ENCODE measurements at places on chromosomes 16 and 17.

- DNase-seq: no peak
Observed at GRCh38 chr17:4448197-4448980, 14.6 kb downstream of the SPNS3 start.

- no peak for DNase-seq
Observed at GRCh38 chr17:34885076-34885475, 76.2 kb downstream of the CCT6B start.

GRCh38 chr16:53071748-53072301, 17.0 kb downstream of the CHD9 start:
- DNase-seq: no peak

GRCh38 chr17:7838090-7839075, 4.4 kb downstream of the KDM6B start:
- peak; percentile 27 for DNase-seq

DNA sequence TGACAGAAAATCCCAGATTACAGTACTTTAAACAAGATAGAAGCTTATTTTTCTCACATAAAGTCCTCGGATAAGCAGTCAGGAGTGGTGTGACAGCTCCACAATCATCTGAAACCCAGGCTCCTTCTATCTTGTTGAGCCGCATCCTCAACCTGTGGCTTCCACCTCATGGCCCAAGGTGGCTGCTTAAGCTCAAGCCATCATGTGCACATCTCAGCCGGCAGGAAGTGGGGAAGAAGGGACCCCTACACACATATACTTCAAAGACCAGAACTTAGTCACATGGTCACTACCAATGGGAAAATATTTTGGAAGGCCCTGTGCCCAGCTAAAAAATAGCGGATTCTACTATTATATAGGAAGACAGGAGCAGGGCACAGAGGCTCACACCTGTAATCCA, 11.0 kb upstream of the FBXO47 start:
- no peak for DNase-seq

GRCh38 chr17:63774141-63774968, at the start of gene DDX42:
DDX42 (plus strand) TSS chr17:63774170; CDS start chr17:63787050, 12,880 bp downstream.
- DNase-seq: no peak

- no peak for DNase-seq
Observed at GRCh38 chr16:19167710-19168370, at the start of gene SYT17. SYT17 (plus strand) TSS chr16:19168240; CDS start chr16:19168647, 407 bp downstream.

DNA sequence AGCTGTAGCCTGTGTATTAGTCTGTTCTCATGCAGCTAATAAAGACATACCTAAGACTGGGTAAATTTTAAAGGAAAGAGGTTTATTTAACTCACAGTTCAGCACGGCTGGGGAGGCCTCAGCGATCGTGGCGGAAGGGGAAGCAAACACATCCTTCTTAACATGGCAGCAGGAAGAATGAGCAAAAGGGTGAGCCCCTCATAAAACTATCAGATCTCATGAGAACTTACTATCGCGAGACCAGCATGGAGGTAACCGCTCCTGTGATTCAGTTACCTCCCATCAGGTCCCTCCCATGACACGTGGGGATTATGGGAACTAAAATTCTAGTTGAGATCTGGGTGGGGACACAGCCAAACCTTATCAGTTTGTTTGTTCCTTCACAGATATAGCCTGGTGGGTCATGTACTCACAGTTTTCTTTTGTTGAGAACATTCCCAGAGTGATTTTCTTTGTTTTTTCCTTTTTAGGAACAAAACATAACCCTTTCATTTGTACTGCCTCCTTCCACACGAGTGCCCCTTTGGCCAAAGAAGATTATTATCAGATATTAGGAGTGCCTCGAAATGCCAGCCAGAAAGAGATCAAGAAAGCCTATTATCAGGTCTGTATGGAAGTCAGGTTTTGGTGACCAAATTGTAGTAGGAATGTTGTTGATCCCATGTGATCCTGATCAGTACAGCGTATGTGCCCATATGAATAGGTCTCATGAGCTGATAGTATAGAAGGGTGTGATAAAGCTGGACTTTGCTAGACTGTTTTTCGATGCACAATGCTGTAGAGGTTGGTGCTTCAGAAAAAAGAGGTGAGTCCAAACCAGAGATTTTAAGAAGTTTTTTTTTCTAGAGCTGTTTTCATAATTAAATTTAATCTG, 8.5 kb downstream of the DNAJA3 start:
- DNase-seq: no peak

DNA sequence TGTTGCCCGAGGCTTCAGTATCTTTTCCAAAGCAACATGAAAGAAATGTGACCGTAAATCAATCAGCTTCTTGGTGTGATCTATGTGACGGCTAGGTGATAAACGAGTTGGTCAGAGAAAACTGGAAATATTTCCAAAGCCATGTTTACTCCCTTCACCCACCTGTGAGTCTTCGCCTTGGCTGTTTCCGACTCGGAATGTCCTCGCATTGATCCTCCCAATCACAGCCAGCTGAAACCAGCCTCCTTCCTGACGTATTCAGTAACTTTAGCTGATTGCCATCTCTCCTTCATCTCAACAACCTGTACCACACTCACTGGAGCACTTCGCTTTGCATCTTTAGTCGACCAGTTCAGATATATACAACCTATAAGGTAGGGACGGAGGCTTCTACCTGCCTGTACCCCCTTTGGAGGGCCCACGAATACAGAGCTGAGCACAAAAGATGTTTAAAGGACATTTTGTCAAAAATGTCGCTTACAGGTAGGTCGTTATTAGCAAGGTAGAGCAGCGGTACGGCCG, 705 bp downstream of the KRABD2 start:
- DNase-seq: no peak

DNA sequence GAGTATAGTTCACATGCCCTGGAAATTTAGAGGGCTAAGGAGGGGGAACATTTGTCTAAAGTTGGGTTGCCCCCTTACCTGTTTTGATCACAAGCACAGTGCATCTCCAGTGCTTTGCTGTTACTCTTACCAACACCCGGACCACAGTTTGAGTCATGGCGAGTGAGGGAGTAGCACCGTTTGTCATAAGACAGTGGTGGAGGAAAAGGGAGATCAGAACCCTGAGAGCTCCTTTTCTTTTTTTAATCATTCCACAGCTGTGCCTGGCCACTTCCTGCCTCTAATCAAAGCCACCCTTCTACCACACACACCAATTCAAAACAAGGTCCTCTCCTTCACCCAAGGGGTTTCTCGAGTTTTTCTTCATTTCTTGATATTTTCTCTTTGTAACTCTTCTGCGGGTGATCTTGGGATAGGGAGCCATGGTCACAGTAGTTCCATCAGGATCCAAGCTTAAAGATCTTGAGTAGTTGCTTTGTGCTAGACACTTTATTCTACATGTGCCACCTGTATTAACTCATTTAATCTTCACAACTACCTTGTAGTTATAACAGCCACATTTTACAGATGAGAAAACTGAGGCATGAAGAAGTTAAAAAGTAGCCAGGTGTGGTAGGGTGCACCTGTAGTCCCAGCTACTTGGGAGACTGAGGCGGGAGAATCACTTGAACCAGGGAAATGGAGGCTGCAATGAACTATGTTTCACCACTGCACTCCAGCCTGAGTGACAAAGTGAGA, 5.0 kb upstream of the MYL4 start:
- DNase-seq: peak; percentile 32

DNA sequence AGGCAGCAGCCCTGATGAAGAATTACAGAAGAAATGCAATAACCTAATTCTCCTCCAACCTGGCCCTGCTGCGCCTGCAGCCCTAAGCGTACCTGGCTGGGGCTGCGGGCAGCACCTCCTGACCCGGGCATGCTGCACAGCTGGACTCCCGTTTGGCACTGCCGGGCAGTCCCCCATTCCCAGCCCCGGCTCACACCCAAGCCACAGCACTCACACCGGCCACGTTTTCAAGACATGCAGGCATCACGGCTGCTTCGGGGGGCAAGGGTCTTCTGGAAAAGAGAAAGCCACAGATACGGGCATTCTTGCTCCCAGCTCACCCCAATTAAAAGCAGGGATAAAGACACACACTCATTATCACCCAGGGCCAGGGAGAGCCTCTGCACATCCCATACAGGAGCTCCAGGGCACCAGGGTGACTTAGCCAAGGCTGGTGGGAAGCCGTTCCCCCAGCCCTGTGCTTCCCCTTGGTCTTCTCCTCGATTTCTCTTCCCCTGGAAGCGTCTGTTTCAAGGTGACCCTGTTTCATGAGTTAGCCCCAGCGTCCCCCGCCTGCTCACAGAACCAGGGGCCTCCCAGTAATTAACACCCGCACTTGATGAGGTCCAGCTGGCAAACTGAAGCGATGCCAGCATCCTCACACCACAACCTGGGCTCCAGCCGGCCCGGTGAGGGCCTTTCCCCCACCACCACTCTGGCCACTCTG, 216.7 kb downstream of the C16orf78 start:
- DNase-seq: no peak

- DNase-seq: peak; percentile 88
Observed at GRCh38 chr17:81566461-81567126, 14.4 kb upstream of the FAAP100 start.

DNA sequence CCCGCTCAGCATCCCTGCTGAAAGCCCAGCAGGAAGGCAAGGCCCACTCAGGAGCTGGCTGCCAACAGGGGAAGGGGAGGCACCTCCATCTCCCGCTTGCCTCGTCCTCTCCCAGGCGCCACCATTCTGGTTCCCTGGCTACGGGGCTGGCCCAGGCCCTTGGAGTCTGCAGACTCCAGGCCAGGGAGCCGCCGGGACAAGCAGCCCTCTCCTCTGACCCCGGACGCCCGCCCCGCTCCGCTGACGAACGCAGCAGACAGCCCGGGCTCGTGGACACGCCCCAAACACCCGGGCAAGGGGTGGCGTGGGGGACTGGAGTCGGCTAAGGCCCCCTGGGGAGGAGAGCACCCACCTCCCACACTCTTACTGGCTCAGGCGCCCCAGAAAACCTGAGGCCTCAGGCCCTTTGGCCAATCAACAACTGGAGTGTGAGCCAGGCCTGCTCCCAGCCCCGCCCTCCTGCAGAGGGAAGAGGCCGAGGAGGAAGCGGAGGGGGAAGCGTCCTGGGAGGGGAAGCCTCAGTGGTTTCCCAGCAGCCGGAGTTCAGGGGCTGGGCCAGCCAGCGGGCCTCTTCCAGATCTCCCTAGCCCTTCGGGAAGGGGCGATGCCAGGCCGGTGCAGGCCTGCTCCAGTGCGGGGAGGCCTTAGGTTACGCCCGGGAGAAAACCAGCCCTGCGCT, 4.2 kb downstream of the MNT start:
- peak; percentile 96 for DNase-seq

DNA sequence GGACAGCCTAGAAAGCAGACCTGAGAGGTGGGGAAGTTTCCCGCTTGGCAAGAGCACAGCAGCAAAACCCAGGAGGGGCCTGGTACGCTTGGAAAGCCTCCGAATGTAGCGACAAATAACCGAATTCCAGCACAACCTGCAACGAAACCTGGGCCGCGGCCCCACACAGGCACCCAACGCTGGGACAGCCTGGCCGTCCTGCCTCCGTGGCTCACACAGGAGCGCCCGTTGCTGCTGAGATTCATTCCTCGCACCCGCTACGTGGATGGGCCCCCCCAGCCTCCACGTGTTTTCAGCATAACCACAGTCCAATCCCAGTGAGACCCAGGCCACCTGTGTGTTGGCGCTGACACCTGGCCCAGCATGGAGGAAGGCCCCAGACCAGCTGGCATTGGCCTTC, 42.9 kb downstream of the LMF1 start:
- no peak for DNase-seq

GRCh38 chr17:75872434-75873351, 5.7 kb downstream of the TRIM47 start:
- peak; percentile 53 for DNase-seq

- DNase-seq: no peak
Observed at GRCh38 chr16:57013229-57013628, 23.9 kb downstream of the NLRC5 start.

GRCh38 chr16:17333229-17333628, 137.5 kb downstream of the XYLT1 start:
- DNase-seq: no peak

- DNase-seq: no peak
Observed at GRCh38 chr17:82092628-82092994, 5.4 kb downstream of the FASN start.

DNA sequence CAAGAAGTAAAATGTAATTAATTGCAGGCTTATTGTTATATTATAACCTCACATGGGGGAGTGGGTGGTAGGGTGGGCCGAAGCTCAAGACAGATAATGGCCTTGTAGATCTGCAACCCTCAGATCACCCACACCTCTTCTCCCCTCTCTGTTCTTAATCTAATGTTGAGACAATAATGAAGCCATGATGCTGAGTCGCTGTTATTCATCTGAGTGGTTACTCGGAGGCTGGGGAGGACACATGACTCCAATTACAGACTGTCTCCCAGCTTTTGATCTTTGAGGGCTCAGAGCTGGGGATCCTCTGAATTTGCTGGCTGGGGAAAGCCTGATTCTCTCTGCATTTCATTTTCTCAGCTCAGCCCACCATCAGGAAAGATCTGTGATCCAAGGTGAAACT, 275.3 kb downstream of the SHISA9 start:
- no peak for DNase-seq

GRCh38 chr16:4344983-4345835, 5.9 kb downstream of the PAM16 start:
- no peak for DNase-seq

- no peak for DNase-seq
Observed at GRCh38 chr17:77364941-77365583, 224.3 kb downstream of the SEC14L1 start.

DNA sequence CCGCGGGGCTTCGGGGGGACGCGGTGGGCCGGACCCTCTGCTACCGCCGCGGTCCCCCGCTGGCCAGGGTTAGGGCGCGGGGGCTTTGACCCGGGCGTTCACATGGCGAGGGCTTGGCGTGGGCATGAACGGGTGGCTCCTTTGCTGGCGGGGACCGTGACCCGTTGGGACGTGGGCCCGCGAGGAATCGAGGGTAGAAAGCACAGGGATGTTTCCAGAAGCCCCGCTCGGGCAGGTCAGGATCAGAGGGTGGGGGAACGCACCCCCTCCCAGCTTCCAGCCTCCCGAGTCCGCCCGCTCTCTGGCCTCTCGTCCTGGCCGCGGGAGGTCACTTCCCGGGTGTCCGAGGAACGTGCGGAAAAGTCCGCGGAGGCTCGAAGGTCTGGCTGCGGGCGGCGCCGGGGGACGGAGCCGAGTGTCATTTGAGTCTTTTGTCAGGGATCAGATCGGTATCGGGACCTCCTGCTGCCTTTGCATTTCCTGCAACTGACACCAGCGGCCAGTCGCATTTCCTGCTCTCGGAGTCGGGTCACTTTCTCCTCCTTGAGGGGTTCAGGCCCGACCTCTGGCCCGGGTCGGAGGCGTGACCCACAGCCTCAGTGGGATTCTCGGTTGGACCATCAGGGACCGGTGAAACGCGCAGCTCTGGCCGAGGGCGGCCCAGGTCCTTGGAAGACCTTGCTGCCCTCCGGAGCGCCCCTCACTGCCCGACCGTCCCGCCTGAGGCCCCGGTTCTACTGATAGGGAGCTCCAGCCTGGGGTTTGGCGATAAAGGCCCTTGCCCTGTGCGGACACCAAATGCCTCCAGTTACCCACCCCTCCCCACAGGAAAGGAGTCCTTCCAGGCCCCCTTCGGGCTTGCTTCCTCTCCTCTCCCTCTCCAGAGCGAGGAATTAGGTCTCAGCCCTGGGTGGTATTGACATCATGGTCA, 702 bp upstream of the WNT3 start:
- DNase-seq: no peak
